Activated CD4-positive, alpha-beta memory T cell treated with anti-CD3 and anti-CD28 coated beads, Interleukin-2, amount 10 ng/mL, durations not matched to agents 7 days and 5 days (primary cell): ENCODE measurements at places on chromosomes 6 and 20. TPM values are rescaled to one million over a fixed set of nuclear protein-coding genes. Genes with fewer than 3 reads are reported as not detected.

GRCh38 chr6:52745764-52746201 lies 17.5 kb downstream of the GSTA2 start:
- no peak for DNase-seq

DNA sequence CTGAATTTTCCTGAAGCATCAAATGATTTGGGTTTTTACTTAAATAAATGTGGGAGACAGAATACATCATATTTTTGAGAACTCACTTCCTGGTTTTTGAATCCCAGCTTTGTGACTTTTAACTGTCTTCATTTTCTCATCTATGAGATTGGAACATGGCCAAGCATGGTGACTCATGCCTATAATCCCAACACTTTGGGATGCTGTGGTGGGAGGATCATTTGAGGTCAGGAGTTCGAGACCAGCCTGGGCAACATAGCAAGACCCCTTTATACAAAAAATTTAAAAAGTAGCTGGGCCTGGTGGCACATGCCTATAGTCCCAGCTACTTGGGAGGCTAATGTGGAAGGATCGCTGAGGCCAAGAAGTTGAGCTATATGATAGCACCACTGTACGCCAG lies 122.3 kb downstream of the QKI start:
- DNase-seq, result no peak

DNA sequence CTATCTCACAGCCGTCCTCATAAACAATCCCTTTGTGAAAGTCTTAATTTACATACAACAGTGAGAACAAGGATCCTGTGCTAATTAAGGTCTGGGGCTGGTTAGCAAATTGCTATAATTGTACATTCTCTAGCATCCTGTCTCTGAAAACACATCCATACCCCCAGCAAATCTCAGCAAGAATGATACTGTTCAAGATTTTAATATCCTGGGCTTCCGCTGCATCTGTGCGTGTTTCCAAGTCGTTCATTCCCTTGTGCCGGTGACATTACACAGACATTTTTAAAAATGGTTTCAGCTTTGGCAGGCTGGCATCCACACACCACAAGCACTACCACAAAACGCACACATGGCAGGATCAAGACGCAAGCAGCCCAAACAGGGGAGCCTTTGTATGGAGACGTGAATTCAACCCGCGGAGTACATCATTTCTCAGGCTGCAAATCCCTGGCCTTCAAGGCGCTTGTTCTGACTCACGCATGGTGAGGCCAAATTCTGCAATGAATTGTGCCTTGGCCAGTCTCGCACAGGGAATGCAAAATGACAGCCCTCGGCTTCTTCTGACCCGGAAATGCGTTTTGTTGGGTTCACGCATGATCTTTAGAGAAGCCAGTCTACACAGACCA lies 20.3 kb downstream of the ZMYND8 start:
- DNase-seq, result no peak

GRCh38 chr6:45667300-45667699 lies 289.6 kb upstream of the SUPT3H start:
- DNase-seq, result no peak

- DNase-seq, result no peak
Observed at GRCh38 chr20:6053064-6053775, 640 bp downstream of the LRRN4 start.

- peak; percentile 35 for DNase-seq
Observed at GRCh38 chr20:409697-410559, 1.8 kb downstream of the RBCK1 start.

DNA sequence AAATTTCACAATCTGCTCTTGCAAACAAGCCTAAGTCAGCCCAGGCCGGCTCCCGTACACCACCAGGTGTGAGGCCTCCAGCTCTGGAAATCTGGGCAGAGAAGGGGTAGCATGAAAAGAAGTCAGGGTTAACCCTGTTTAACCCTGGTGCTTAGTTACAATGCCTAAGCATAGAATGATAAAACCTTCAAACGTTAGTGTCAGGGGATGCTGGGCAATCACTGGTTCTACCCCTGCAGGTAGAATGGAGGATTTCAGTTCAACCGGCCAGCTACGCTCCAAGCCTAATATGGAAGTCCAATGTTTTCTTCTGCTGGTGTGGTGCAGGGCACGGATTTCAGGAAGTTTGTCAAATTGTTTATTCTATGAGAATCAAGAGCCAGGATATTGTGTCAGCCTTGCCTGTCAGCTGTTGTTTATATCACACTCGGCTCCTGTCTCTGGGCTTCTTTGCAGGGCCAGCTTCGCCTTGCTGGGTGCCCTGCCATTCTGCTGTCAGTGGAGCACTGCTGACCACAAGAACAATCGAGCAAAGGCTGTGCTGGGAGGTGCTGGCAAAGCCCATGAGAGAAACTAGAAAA lies 20.2 kb upstream of the CD93 start:
- no peak for DNase-seq

DNA sequence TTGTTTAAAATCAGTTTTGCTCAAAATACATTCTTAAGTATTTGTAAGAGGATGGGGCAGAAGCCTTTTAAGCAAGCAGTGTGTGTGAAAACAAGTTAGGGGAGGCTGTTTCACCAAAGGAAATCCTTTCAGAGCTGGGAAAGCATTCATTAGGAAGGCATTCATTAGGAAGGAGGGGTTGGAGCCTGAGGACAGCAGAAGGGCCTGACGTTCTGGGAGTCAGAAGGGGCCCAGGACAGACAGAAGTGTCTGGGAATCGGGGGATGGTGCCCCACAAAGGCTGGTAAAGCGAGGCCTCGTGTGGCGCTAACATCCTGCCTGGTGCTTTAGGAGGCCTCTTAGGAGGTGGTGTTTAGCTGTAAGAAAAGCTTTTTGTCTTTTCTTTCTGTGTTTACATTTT lies 80.6 kb upstream of the NXT1 start:
- DNase-seq, result no peak

AFG1L gene
- total RNA-seq, result 4.5 TPM

CCR6 gene
- 20.0 TPM for total RNA-seq

KHDRBS2 gene
- total RNA-seq, result not detected

CCN6 gene
- total RNA-seq, result not detected

XKR7 gene
- total RNA-seq, result not detected

PDE7B gene
- 0.95 TPM for total RNA-seq

NHSL1 gene
- 1.0 TPM for total RNA-seq
